CD4-positive, alpha-beta T cell treated with Interleukin-4 for 1 hour (primary cell): ENCODE measurements at places on chromosomes 7 and 10.
A peak's percentile ranks its signal among the peaks of the same experiment; 100 is the strongest.

- peak; percentile 54 for DNase-seq
These were observed 70.4 kb downstream of the HERPUD2 start for GRCh38 chr7:35624299-35625186.

DNA sequence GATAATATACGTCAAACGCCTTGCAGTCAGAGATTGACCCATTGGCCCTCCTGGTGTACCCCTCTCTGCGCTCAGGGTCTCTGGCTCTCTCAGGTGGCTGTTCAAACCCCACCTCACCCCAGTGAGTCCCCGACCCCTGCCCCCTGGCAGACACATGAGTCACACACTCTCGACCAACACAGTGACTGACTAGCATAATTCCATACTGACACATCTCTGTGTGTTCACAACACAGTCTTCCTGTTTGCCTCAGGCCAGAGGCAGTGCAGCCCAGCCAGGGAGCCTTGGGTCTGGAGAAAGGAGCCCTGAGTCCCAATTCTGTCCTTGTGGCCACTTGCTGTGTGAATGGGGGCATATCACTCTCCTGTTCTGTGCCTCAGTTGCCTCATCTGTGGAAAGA, 40.1 kb downstream of the PALD1 start:
- DNase-seq: no peak

- DNase-seq: no peak
These were observed 30.8 kb downstream of the CASD1 start for GRCh38 chr7:94540428-94540827.

- DNase-seq: no peak
These were observed 8.2 kb downstream of the GSAP start for GRCh38 chr7:77407906-77408305.

DNA sequence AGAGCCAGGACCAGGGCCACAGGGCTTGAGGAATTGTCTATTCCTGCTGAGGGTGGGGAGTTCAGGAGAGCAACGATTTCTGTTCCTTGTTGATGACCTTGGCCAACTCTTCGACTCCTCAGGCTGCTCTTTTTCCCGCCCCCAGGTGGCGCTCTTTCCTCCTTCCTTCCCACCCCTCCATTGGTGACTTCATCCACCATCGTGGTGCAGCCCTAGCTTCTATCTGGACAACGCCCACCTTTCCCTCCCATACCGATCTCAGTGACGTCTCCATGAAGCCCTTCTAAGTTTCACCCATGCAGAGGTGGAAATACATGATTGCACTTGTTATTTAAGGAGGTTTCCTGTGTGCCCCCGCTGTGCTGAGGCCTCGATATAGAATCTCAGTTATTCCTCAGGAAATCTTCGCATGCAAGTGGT, 22.1 kb upstream of the CARD11 start:
- peak; percentile 71 for DNase-seq

DNA sequence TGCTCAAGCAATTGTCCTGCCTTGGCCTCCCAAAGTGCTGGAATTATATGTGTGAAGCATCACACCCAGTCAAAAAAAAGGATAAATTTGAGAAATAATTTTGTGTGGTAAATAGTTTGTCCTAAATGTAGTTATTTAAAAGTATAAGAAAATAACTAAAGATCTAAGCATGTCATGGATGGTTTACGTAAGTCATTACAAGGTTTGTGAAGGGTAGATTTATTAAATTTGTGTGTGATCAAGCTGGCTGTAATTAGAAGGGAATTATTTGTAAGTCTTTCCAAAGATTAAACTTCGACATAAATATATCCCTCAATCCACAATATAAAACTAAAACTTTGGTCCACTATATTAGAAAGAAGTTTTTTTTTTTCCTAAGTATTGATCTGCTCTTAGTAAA, 28.6 kb downstream of the ORC5 start:
- DNase-seq: no peak
